ENCODE measurements at places on chromosomes 2 and 18. TPM values are rescaled to one million over a fixed set of nuclear protein-coding genes. Genes with fewer than 3 reads are reported as not detected.

LYPD6B gene
- total RNA-seq, result not detected

LRATD1 gene
- total RNA-seq, result 3.5 TPM

AQP12B gene
- total RNA-seq, result not detected

ELOA2 gene
- total RNA-seq, result not detected

MAB21L4 gene
- under 0.01 TPM for total RNA-seq

CHRND gene
- not detected for total RNA-seq

HOXD10 gene
- total RNA-seq, result 2.3 TPM

PCARE gene
- not detected for total RNA-seq

TEKT4 gene
- not detected for total RNA-seq

POTEJ gene
- total RNA-seq, result not detected

GATA6 gene
- total RNA-seq, result 15.2 TPM

FBXO15 gene
- total RNA-seq, result 1.1 TPM

HOXD13 gene
- total RNA-seq, result 7.5 TPM

KLHL30 gene
- total RNA-seq, result not detected

ST8SIA5 gene
- under 0.01 TPM for total RNA-seq

BIN1 gene
- total RNA-seq, result 46.1 TPM

RAB17 gene
- 0.12 TPM for total RNA-seq

C2orf68 gene
- total RNA-seq, result 14.1 TPM

IGFBP2 gene
- 136 TPM for total RNA-seq

RASGRP3 gene
- total RNA-seq, result 0.62 TPM

TMEM178A gene
- 1.4 TPM for total RNA-seq

TMEM214 gene
- 38.7 TPM for total RNA-seq

MOCOS gene
- 2.2 TPM for total RNA-seq

GLB1L gene
- total RNA-seq, result 19.1 TPM

ALPI gene
- not detected for total RNA-seq

KIF1A gene
- not detected for total RNA-seq

LRRC30 gene
- not detected for total RNA-seq

MDH1 gene
- 251 TPM for total RNA-seq

CTIF gene
- 14.6 TPM for total RNA-seq

EPAS1 gene
- 33.1 TPM for total RNA-seq

NGEF gene
- total RNA-seq, result 1.2 TPM

IL36G gene
- total RNA-seq, result not detected

ALK gene
- total RNA-seq, result under 0.01 TPM

SH3RF3 gene
- 4.7 TPM for total RNA-seq

ARMC9 gene
- total RNA-seq, result 89.6 TPM

METTL8 gene
- total RNA-seq, result 24.1 TPM

SPIRE1 gene
- 40.9 TPM for total RNA-seq

CELF4 gene
- total RNA-seq, result not detected

ZSWIM2 gene
- 0.62 TPM for total RNA-seq

GDF7 gene
- 4.0 TPM for total RNA-seq

CLIP4 gene
- 110 TPM for total RNA-seq

CCDC141 gene
- total RNA-seq, result not detected

KLF7 gene
- 22.9 TPM for total RNA-seq

TMEM237 gene
- total RNA-seq, result 44.3 TPM

TRIP12 gene
- total RNA-seq, result 314 TPM

BCL11A gene
- 0.37 TPM for total RNA-seq

COLEC11 gene
- not detected for total RNA-seq

CYP27C1 gene
- not detected for total RNA-seq

RFTN2 gene
- 4.2 TPM for total RNA-seq

POTEI gene
- total RNA-seq, result not detected

SCN7A gene
- 0.12 TPM for total RNA-seq

IAH1 gene
- total RNA-seq, result 70.1 TPM

Data from uterine smooth muscle cell (primary cell).